SK-N-MC (cell line): ENCODE measurements at places on chromosomes 2 and 18.

DNA sequence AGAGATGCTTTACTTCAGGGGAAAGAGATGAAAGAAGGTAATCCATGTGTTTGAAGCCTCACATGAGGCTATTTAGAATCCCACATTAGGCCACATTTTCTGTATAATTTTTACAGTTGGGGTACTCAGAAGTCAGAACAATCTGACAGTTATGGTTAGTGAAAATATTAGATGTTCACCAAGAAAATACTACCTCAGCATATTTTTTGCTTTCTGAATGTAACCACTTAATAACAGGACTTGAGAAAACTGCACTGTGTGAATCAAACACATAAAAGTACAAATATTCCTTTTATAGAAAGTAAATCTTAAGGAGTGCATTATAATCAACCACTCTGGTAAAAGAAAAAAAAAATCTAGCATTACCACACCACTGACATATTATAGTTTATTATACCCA, 169.3 kb downstream of the SATB2 start:
- DNase-seq = no peak

- peak; percentile 86 for DNase-seq
Measured at GRCh38 chr2:182952741-182953450, 85.4 kb downstream of the NCKAP1 start.

DNA sequence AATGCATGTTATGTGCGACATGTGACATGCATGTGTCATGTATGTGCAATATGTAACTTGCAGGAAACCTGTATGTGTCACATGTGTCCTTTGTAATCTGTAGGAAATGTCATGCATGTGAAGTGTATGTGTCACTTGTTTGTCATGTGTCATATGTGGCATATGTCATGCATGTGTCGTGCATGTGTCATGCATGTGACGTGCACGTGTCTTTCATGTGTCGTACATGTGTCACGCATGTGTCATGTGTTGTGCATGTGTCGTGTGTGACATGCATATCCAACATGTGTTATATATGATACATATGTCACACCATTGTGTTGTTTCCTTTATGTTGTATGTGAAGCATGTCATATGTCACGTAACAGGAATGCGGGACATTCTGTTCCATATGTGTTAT, 2153.2 kb upstream of the PIK3C3 start:
- no peak for DNase-seq

- DNase-seq = no peak
Measured at GRCh38 chr2:86232910-86233309, 33.7 kb downstream of the MRPL35 start.

GRCh38 chr2:145268931-145269330, 749.0 kb upstream of the ZEB2 start:
- no peak for DNase-seq

GRCh38 chr2:61550375-61551209, 12.4 kb upstream of the XPO1 start:
- no peak for DNase-seq

DNA sequence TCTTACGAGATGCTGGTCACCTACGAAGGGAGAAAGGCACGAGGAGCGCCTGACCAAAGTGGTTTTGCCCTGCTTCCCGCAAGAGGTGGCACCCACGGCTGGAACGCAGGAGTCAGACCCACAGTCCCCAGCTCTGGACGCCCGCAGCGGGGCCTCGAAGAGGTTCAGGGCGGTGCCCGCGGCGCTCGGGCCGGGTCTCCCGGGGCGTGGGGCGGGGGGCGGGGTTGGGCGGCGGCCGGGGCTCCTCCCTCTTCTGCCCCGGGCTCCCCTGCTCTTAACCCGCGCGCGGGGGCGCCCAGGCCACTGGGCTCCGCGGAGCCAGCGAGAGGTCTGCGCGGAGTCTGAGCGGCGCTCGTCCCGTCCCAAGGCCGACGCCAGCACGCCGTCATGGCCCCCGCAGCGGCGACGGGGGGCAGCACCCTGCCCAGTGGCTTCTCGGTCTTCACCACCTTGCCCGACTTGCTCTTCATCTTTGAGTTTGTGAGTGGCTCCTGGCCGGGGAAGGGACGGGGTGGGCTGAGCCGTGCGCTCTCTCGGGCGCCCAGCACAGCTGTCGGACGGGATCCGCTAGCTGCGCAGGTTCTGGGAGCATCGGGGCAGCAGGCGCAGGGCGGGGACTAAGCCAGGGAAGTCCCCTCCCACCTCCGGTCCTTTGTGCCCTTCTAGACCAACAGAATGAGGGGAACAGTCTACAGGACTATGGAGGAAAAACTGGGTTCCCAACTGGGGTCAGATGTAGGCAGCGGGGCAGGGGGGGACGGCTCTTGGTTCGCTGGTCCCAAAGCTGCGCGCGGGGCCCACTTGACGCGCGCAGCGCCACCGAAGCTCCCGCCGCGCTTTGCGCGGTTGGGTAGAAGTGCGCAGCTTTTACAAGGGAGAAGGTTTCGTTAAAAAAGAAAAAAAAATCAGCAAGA, at the start of gene MAL:
MAL (plus strand) TSS at position 303 of the 914 bp plus-strand sequence; CDS start at position 388, 85 bp downstream.
- no peak for DNase-seq
